ENCODE measurements at places on chromosomes 5 and 9.

GRCh38 chr9:132187121-132187620 lies 25.3 kb downstream of the NTNG2 start:
- no peak for DNase-seq

DNA sequence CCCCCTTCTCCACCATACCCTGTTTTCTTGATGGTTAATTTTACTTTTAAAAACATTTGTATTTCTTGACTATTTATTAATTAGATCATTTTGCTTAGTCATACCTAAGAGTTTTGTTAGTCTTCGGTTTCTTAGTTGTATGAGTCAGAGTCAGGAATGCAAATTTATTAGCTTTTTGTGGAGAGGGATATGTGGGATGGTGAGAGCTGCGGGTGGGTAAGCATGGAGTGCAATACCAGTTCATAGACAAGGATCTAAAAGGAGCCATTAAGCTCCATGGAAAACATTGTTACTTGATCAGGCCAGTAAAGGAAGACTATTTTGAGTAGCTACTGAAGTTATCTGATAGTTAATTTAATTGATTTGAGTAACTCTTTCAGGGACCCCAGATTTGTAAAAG lies 77.5 kb downstream of the ZSWIM6 start:
- DNase-seq: no peak

DNA sequence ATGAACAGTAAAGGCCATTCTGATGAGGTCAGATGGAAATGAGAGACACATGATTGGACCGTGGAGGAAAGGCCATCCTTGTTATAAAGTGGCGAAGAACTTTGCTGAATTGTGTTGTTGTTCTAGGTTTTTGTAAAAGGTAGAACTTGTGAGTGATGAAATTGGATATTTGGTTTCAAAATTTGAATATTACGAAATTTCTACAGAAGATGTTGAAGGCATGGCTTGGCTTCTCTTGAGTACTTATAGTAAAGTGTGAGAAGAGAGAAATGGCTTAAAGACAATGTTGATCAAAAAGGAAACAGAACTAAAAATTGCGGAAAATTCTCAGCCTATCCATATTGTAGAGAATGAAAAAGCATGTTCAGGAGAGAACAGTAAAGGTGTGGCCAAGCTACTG lies 166.6 kb upstream of the S1PR3 start:
- no peak for DNase-seq

- no peak for DNase-seq
These were observed 27.8 kb upstream of the SEMA4D start for GRCh38 chr9:89525446-89526374.

GRCh38 chr5:81856948-81857928 lies 106.3 kb upstream of the SSBP2 start:
- no peak for DNase-seq

DNA sequence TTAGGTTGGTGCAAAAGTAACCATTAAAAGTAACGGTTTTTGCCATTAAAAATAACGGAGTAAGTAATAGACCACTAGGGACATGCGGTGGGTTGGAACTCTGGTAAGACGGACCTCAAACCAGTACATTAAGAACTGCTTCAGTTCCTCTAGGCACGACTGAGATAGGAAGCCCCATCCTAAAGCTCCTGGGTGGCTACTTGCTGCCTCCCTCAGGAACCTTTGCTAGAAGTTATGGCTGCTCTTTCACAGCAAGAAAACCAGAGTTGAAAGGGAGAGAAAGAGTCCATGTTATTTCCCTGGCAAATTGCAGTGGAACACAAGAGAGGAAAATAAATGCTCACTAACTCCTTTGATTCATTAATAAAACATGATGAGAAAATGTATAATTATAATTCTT lies 47.6 kb downstream of the MCTP1 start:
- no peak for DNase-seq

- DNase-seq: peak; percentile 22
These were observed 55.3 kb upstream of the IL17B start for GRCh38 chr5:149434162-149435014.

DNA sequence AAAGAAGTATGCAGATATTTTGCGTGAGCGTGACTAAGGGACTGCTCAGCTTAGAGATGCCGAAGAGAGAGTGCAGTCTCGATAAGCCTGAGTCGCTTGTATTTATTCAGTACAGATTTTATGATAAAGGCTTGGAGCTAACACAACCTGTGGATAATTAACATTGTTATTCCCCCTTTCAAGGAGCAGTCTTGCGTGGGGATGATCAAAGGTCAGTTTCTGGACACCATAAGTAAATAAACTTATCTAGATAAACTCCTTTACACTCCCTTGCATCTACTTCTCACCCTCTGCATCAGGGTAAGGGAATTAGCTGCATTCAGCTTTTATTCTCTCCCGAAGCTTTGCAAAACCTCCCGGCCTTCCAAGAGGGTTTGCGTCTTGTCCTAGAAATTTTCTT lies 357.8 kb upstream of the ST8SIA4 start:
- DNase-seq: no peak

- no peak for DNase-seq
These were observed 285.7 kb upstream of the TUT7 start for GRCh38 chr9:86639899-86640379.

DNA sequence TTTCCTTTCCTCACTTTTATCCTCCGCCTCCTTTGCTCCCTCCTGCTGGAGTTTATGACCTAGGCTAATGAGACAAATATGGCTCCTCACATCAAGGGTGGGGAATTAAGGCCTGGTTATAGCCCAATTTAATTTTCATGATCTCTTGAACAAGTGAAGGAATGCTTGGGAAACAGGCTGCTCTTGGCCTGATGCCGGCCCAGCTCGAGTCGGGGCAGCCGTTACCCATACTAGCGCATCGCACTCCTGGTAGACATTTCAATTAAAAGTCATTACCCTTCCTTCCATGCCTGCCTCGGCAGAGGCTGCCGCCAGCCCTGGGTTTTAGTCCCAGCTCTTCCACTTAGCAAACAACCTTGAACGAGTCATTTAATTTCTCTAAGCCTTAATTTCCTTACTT lies 425.7 kb downstream of the TMEM38B start:
- no peak for DNase-seq

DNA sequence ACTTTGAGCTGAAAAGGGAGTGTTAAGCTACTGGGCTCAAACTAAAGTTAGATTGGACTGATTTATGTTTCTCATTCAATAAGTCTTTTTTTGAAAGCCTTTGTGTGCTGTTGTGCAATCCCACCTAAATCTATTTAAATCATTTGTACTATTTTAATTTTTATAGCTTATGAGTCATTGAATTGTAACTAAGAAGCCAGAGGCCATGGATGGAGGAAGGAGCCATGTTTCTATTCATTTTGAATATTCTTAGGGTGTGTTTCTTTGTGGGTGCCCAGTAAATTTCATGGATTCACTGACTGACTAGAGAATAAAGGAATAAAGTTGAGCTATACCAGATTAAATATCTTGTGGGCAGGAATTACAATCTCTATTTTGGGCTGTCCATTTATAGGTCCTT lies 238.5 kb downstream of the KIF4B start:
- DNase-seq: no peak

DNA sequence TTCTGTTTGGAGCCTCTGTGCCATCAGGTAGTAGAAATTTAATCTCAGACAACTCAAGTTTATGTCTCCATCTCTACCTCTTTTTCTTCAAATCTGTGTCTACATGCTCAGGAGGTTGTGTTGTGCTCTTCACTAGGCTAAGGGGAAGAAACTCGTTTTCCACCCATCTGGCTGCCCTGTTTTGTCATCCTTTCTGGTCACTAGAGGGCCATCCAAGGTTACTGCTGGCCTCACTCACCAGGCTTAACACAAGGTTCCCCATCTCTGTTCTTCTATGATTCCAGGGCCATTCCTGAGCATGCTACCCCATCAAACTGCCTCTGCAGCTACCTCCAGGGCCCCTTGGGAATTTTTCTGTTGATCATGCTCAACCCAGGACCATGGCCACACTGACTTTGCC lies 213.3 kb upstream of the FBXL7 start:
- no peak for DNase-seq

GRCh38 chr9:86925686-86926085 lies 21.6 kb downstream of the GAS1 start:
- no peak for DNase-seq

- DNase-seq: no peak
These were observed 343.6 kb downstream of the CSNK1G3 start for GRCh38 chr5:123855609-123856008.

DNA sequence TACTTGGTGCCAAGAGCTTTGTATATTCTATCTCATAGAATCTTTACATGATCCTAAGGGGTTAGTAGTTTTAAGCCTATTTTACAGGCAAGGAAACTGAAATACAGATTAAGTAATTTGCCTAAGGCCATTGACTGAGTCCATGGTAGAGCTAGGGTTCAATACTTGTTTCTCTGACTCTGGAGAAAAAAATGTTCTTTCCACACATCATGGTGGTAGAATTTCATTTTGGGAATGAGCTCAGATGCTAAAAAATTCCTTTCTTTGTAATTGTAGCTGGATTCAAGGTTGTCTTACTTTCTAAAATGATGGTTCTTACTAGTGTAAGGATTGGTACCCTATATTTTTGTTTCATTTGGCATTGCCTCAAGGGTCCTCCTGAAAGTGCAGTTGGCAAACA lies 86.0 kb downstream of the ANKRD55 start:
- no peak for DNase-seq

DNA sequence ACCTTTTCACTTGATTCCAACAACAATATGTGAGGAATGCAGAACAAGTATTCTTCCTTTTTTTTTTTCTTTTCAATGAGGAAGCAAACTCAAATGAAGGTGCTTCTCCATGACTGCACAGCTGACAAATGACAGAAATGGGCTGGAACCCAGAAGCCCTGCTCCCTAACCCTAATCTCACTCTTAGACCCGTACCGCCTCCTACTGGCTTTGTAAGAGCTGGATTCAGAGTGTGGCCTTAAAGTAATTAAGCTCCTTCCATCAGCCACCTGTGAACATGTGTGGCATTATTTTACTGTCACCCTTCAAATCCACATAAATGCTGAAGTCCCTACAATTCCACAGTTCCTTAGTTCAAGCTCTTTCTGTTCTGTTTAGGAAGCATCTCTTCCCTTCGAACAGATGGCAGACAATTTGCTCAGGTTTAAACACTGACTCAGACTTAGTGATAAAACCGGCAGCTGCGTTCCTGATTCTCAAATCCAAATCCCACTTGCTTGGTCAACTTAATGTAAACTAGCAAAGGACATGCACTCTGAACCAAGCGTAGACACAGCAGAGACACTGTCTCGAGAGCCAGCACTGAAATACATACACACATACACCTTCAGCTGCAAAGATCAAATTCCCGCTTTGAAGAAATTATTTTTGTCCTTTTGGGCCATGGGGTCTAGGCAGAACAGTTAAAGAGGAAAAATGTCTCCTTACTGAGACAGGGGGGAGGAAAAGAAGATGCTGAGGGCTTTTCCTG lies 316.7 kb upstream of the TLE4 start:
- no peak for DNase-seq

GRCh38 chr5:111511831-111512374 lies 432 bp downstream of the STARD4 start:
- peak; percentile 1 for DNase-seq

DNA sequence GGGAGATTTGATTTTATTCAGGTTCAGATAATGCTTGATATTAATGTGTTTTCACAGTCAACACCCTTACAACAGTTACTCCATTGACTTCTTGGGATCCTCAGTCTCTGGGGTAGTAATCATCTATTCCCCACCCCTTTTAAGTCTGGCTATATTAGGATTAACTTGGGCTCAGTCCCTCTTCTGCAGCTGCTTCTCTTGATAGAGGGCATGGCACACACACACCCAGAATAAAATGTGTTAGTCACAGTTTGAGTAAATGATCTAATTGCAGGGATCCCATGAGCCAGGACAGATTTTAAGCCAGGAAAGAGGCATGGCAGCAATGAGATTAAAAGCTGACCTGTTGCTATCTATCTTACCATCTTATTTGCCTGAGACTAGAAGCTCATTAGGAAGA lies 53.7 kb upstream of the VLDLR start:
- DNase-seq: no peak

DNA sequence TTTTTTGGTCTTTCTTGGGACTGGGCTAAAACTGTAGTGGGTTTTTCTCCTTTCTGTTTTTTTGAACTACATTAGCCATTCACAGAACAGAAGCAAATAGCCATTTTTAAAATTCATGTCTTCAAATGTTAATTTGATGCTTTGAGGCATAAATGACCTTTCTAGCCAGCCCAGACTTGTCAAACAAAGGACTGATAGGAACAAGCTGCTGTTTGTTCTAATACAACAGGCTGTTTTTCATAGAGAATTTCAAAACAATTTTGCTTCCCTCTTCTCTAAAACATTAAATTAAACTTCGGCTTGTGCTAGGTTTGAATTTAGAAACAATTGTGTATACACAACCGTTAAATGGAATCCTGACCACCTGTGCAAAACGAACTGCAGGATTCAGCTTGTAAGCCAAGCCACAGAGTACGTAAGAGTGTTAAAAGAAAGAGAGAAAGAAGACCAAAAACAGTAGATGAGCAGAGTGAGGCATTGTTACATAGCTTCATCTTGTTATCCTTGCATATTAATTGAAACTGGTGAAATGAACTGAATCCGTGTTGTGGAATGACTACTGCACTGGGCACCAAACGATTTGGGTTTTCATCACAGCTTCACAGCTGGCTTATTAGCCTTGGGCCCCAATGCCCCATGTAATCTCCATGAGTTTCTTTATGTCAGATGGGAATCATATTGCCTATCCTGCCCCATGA lies 100.0 kb downstream of the ZSWIM6 start:
- no peak for DNase-seq

GRCh38 chr5:143237664-143238063 lies 165.8 kb downstream of the NR3C1 start:
- no peak for DNase-seq

DNA sequence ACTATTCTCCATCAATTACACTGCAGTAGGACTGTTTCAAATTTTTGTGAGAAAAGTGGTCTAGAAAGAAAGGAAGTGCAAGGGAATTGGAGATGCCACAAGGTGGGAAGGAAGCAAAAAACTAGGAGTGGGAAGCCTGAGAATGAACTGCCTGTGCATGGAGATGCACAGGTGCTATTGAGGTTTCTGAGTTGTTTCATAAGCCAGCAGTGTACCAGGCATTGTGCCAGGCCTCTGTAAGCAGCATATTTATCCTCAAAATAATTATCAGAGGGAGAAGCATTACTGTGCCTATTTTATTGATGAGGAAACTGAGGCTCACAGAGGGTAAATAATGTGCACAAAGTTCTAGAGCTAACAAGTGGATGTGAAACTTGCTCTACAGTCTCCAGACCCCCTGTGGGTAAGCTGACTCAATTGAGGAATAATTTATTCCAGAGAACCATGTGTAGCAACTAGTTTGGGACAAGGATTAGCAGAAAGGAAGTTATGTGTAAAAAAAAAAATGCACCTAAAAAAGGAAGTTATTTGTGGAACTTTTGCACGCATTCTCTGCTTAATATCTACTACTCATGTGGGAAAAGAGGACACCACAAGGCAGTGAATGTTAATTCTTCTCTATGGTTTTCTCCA lies 96.7 kb downstream of the SNCAIP start:
- no peak for DNase-seq

- no peak for DNase-seq
These were observed 134.6 kb upstream of the TUT7 start for GRCh38 chr9:86488794-86489193.

DNA sequence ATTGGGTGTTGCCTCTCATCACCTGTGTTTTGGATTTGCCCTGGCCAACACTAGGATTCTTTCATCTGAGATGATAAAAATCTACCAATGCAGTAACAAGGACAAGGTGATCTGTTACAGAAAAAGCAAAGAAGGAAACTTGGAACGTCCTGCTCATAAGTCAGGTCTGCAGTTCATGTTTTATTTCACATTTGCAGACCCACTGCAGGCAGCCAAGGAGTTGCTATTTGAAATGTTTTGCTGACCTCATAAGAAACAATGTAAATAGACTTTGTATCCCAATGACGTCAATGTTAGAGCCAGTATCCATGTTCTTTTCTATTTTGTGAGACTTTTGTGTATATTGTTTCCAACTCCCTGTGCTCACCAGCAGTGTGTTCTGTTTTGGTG lies 312.9 kb downstream of the DEPDC1B start:
- DNase-seq: no peak

All from stimulated activated CD8-positive, alpha-beta memory T cell treated with anti-CD3 and anti-CD28 coated beads, Interleukin-7, amount 100 ng/mL, for 4 hours (primary cell).